ENCODE measurements at places on chromosomes 2 and 18.

DNA sequence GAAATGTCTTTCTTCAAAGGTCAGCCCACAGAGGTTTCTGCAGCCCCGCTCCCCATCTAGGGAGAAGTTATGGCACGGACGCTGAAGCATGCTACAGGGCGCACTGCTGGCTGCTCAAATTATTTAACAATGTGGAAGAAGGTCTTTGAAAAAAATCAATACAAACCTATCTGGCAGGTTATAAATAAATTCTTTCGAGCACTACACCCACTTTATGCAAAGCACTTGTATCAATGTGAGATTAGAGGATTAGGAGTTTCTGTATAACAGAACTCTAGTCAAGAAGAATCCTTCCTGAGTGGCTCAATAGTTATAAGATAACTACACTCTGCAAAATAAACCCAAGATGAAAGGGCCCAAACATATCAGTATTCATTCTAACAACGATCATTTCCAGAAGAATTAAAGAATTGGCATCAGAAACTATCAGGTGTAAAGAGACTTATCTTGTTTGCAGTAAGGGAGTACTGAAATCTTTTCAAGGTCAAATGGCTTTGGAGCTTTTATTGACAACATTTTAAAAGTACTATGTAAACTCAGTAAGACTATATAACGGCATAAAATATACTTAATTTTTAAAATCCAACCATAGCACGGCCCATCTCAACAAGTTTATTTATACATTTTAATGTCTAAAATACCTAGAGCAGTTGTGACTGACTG lies 103.0 kb upstream of the DNMT3A start:
- DNase-seq: no peak

GRCh38 chr2:30072250-30072842 lies 74.5 kb upstream of the YPEL5 start:
- peak; percentile 11 for DNase-seq

DNA sequence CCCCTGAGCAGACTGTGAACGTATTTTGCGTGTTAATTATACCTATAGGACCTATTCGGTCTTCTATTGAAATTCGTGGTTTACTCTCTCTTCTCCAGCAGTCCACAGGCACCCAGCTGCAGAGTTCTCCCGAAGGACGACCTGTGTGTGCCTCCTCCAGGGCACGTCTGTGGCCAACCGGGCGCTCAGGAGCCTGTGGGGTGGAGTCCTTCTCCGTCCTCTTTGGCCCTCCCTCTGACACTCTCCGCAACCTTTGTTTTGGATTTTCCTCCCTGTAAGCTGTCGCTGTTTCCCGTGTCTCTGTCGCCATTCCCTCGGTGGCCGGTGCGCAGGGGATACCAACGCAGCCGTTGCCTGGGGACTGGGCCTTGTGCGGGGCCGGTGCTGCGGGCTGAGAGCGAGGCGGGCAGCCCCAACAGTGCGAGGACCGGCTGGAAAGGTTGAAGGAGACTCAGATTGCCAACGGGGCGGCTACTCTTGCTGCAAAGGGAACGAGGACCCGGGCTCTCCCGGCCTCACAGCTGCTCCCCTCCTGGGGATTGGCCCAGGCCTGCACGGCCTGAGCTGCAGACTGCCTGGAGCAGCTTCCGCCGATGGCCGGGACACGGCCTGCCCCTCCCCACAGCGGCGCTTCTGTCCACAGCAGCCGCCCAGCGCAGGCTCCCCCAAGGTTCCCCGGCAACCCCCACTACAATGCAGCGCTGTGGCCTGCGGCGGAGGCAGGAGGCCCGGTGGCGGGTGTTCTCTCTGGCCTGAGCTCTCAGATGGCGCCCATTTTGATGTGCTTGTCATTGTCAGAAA lies 221.0 kb downstream of the MTX2 start:
- peak; percentile 20 for DNase-seq

- no peak for DNase-seq
Observed at GRCh38 chr2:15662579-15662978, 70.9 kb downstream of the DDX1 start.

DNA sequence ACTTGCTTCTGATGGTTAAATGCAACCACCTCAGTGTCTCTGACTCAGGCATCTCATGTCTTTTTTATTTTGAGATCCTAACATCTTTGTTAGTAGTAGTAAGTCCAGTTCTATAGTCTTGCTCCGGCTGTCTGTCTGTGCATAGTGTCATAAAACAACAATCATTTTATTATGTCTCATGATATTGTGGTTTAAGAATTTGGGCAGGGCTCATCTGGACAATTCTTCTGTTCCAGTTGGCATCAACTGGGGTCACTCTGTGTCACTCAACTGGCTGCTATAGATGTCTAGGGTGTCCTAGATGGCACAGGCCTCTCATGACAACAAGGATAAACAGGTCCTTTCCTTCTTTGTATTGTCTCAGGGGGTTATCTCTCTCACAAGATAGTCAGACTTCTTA lies 299.6 kb upstream of the ZNF521 start:
- no peak for DNase-seq

GRCh38 chr2:25339211-25339674 lies 2.5 kb downstream of the DNMT3A start:
- DNase-seq: no peak

DNA sequence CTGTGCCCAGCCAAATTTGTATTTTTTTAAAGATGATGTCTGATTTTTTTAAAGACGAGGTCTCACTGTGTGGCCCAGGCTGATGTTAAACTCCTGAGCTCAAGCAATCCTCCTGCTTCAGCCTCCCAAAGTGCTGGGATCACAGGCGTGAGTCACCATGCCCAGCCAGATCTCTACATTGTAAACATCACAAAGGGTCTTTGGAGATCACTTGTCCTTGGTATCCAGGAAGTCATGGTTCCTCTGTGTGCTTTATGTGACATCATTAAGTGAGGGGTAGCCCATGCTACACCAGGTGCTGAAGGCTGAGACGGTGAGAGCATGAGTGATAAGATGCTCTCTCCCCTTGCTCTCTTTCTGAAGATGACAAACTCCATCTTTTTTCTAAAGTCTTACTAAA lies 7.0 kb upstream of the NUP35 start:
- no peak for DNase-seq

DNA sequence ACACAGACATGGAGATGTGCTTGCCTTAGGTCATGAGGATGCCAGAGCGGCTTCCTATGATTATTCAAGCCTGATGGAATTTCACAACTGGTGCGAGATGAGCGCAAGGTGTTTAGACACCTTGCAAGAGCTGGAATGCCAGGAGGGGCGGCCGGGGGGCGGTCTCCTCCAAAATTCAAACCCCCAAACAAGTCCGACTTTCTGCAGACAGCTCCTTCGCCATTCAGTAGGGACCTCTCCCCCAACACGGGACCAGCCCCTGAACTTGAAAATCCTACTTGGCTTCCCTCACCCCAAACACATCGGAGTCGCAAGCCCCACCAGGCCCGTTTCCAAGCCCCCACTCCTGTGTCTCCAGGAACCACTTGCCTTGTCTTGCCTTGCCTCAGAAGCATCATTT lies 64.8 kb upstream of the ID2 start:
- DNase-seq: no peak

- DNase-seq: no peak
Observed at GRCh38 chr2:240224676-240225075, 84.2 kb upstream of the OTOS start.

DNA sequence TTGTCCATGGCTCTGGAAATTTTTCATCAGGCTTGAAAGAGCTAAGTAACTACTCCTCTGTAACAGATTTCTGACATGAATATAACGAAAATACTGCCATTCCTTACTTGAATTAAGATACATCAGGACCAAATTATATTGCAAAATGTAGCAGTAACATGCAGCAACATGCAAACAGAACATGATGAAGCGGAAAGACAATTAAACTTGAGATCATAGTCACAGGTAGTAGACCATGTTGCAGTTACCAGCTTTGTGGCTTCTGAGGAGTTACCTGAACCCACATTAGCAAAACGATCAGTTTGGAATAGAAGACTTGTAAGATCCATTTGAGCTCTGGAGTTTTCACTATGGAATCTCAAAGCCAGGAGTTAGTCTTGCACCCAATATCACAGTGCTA lies 76.2 kb downstream of the MREG start:
- DNase-seq: no peak

GRCh38 chr2:7452110-7452876 lies 535.1 kb downstream of the RNF144A start:
- no peak for DNase-seq

DNA sequence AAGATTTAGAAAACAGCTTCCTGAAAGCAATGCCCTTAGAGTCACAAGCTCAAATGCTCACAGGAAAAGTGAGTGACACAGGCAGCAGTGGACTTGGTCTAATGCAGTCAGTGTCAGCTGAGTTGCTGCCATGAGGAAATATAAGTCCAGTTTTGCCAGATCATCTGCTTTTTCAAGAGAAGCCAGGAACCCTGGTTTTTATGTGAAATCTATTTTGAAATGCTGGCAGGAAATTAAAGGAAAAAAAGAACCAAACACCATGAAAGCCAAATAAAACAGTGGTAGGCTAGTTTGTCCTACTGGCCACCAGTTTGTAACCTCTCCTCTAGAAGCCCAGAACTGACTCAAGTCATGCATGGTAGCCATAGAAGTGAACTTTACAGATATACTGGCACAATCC lies 109.2 kb downstream of the THADA start:
- DNase-seq: no peak

- DNase-seq: no peak
Observed at GRCh38 chr2:54249629-54250028, 6.4 kb downstream of the TSPYL6 start.

All from nucleus accumbens (tissue), 56 donors.